Right lung (tissue), 10 donors: ENCODE measurements at places on chromosomes 7 and 10. TPM values are rescaled to one million over a fixed set of nuclear protein-coding genes. Genes with fewer than 3 reads are reported as not detected.

Gene WDR86
- polyA plus RNA-seq, result 13.3 TPM

Gene C10orf143
- 4.1 TPM for polyA plus RNA-seq

DNA sequence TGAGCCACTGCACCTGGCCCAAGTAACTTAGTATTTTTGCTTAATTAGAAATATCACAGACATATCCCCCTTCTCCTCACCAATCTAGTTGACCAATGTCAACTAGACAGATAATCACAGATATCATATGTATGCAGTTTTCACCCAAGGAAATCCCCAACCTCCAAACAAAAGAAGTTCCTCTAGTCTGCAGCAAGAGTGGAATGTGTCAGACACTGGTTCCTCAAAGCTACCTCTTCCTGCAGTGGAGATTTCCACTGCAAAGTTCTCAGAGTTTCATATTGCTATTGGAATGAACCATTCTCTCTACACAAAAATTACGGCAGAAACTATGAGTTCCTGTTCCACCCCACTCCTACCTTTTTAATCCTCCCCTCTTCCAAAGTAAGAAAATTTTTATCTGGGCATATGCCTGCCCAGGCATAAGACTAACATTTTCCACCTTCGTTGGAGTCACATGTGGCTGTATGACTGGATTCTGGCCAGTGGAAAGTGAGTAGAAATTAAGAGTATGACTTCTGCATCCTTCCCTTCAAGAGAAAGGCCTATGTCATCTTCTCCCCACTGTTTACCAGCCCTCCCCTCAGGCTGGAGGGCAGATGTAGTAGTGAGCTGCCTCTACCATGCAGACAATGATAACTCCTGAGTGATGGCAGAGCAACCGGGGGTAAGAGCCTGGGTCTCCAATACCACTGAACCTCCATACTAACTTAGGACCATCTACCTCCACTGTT lies 103.0 kb downstream of the MYOF start:
- no peak for DNase-seq

DNA sequence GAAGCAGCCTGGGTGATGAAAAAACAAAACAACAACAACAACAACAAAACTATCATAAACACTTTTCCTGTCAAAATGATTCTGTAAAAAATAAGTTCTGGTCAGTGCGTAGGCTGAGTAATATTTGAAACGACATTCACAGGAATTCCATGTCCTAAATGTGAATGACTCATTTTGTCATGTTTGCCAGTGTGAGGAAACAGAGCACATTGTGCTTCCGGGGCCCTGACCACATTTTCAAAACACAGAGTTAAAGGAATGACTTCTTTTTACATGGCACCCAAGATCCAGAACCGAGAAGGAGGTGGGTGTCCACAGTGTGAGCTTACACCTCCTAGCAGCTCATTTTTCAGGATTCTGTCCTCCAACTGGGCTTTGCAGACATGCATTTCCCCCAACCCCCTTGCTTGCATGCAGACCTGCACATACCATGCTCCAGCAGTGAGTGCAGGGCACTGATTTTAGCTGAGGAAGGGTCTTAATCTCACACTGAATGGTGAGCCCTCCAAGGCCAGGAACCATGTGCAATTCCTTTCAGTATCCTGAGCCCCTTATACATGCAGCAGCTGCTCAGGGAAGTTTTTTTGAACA lies 3.0 kb downstream of the CLRN3 start:
- DNase-seq, result no peak

DNA sequence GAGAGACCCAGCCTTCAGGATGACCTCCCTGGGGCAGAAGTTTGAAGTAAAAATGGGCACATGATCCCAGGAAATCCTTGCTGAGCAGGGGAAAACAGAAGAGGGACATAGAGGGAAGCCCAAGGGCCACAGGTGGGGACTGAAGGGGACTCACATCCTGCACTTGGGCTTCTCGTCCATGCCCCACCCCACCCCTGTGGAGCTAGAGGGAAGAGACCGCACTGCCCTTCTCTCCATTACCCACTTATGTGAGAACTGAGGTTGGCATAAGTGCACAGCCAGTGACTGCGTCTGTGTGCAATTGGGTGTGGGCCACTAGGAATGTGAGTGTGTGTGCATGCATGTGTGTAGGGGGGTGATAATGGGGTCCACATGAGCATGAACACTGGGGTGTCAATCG lies 43.4 kb upstream of the SLF2 start:
- DNase-seq, result no peak

DNA sequence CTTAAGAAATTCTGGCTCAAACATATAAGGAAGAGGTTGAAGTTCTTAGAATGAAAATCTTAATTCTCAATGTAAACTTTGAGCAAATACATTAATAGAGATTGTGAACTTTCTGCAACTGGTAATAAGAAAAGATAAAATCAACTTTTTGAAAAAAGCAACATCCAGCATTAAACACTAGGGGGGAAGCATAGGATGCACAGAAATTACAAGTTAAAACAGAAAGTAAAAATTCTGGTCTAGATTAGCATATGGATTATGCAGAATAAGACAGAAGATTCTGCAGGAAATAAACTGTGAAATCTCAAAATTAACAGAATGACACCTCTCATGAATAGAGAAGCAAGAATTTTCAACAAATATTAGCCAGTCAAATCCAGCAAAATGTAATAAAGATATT lies 38.0 kb upstream of the CAV2 start:
- no peak for DNase-seq

- no peak for DNase-seq
Measured at GRCh38 chr7:159060440-159060839, 84.2 kb downstream of the VIPR2 start.

DNA sequence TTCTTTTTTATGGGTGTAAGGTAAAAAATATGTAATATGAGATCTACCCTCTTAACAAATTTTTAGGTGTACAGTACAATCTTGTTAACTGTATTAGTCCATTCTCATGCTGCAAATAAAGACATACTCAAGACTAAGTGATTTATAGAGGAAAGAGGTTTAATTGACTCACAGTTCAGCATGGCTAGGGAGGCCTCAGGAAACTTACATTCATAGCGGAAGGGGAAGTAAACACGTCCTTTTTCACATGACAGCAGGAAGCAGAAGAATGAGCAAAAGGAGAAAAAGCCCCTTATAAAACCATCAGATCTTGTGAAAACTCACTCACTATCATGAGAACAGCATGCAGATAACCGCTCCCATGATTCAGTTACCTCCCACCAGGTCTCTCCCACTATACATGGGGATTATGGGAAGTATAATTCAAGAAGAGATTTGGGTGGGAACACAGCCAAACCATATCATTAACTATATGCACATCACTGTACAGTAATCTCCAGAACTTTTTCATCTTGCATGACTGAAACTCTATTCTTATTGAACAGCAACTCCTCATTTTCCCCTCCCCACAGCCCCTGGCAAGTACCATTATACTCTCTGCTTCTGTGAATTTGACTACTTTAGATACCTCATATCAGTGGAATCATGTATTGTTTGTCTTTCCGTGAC lies 127.4 kb downstream of the WNT2 start:
- no peak for DNase-seq

DNA sequence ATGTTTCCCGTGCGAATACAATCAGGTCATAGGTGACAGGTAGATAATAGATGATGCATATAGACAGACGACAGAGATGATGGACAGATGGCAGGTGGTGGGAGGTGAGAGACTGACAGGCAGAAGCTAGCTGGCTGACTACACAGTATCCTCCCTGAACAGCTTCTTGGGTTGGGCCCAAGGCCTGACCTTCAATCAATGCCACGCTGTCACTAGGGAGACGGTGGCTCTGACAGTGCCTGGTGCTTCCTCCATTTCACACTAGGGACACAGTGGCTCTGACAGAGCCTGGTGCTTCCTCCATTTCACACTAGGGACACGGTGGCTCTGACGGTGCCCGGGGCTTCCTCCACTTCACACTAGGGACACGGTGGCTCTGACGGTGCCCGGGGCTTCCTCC lies 200.1 kb downstream of the DIP2C start:
- no peak for DNase-seq

GRCh38 chr7:14024406-14024805 lies 34.9 kb upstream of the ETV1 start:
- DNase-seq, result no peak

GRCh38 chr7:46281071-46281470 lies 360.0 kb upstream of the IGFBP3 start:
- DNase-seq, result no peak

GRCh38 chr10:8130973-8131911 lies 76.8 kb downstream of the GATA3 start:
- no peak for DNase-seq
